ENCODE measurements at places on chromosomes 11 and 22.
A peak's percentile ranks its signal among the peaks of the same experiment; 100 is the strongest.

- no peak for DNase-seq
These were observed 164.5 kb upstream of the POU2AF2 start for GRCh38 chr11:111081021-111081511.

GRCh38 chr22:18022876-18023275, 1.5 kb downstream of the MICAL3 start:
- DNase-seq = no peak

- no peak for DNase-seq
These were observed 1.1 kb downstream of the CD151 start for GRCh38 chr11:833849-834311.

DNA sequence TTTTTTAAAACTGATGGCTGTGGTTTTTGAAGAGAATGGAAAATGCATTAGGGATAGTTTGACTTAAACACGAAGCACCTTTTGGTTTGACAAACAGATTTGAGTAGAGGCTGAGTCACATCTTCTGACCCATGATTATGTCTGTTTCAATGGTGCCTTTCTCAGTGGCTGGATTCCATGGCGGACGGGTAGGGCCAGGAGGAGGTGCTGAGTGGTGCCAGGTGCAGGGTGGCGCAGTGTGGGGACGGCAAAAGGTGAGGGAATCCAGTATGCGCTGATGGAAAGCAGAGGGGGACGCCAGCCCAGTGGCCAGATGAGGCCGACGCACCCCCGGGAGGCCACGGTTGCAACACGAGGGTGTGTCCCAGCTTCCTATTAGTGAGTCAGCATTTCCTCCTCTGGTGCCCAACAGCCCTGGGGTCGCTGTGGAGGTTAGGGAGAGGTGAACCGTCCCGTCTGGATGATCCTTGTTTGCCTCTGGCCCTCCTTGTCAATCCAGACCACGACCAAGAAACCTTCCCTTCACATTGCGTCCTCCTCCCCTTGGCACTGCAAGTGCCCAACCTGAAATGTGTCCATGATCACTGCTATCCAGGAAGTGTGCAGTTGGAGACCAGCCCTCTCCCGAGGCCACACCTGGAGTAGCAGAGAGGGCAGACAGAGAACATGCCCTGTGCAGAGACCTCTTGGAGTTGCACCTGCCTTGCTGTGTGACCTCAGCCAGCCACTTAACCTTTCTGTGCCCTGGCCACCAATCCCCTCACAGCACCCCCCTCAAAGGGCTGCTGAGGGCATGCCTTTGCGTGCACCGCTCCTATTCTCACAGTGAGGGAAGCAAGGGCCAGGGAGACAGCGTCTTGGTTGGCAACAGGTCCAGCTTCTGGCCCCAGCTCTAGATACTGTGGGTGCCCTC, 32.5 kb upstream of the ATXN10 start:
- DNase-seq = peak; percentile 46

GRCh38 chr11:75763846-75764245, 4.7 kb upstream of the DGAT2 start:
- DNase-seq = no peak

GRCh38 chr11:44417731-44418455, 108.0 kb upstream of the ALX4 start:
- DNase-seq = no peak

DNA sequence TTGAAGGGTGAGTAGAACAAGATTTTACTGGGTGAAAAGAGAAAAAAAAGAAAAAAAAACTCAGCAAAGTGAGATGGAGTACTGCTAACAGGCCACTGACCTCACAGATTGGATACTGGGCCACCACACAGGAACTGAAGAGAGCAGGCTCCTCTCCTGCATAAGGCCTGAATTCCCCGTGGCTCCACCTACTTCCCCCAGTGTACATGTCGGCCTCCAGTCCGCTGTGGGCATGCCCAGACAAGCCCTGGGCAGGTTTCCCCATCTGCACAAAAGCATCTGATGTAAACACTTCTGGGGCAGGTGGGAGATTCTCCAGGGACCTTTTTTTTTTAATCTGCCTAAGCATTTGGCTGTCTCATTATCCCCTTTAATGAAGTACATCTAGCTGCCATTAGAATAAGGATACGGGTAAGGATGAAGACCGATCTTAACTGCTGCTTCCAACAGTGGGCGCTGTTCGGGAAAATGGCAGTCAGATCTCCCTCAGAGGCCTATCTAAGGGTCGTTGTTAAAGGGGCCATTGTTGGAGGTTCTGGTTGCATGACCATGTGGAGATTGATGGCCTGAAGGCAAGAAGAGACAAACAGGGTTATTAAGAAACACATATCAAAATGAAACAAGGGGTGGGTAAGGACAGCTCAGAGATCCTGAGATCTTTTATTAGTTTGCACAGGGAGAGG, 48.5 kb downstream of the MS4A13 start:
- no peak for DNase-seq

DNA sequence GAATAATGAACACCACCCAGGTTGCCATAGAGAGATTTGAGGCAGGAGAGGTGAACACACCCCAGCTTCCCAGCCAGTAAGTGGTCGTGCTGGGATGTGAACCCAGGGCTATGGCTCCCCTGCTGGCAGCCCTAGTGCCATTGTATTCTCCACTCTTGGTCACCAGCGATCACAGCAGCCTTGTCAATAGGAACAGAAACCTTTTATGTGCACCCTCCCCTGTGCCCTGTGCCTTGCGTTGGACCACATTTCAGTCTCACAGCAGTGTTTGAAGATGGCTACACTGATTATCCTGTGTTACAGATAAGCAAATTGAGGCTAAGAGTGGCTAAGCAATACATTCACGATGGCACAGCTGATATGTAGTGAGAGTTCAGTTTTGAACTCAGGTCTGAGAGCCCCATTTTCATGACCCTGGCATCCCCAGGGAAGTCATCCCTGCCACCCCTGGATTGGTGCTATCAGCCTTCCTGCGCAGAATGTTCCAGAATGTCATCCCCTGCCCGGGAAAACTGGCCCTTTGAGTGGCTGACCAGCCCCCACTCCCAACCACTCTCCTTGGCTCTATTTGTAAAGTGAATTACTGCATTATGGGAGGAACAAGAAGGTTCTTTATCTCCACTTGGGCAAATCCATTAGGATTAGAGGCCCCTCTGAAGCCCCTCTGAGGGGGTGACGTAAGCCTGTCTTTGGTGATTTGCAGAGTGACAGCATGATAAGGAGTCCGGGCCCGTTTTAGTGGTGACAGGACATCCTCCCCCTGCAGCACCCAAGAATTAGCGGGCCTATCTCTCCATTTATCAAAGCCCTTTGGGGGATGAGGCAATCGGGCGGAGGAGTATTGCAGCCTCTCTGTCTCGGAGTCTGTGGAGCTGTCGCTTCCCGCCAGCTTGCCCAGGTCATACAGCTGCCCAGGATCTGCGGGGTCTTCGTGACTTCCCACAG, 30.9 kb downstream of the SMIM38 start:
- DNase-seq = no peak

GRCh38 chr11:5380740-5381342, 2.8 kb upstream of the OR51M1 start:
- DNase-seq = peak; percentile 35

DNA sequence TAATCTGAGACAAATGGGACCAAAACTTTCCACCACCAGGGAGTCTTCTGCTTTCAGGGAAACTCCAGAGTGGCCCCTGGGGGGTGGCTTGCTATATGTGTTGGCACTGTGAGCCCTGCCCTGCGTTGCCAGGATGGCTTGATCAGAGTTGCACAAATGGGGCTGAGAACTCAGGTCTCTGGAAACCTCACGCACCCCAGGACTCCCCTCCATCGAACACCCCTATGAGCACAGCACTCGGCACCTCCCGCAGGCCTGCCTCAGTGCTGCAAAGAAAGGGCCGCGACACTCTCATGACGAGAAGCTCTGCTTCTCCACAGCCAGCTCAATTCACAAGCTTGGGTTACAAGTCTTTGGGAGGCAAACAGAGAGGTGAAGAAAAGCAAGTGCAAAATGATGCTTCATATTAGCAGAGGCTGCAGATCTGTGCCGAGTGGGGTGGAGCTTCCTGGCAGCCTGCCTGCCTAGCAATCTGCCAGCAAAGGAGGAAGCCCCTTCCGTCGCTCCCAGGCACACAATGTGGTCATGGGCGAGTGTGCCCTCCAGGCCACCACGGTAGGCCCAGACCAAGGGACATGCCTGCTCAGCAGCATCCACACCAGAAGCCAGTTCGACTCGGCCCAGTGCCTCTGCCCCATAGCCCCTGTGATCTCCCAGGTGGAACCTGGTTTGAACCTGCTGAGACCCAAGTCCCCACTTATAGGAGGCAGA, 55.7 kb downstream of the MYH9 start:
- DNase-seq = peak; percentile 79

DNA sequence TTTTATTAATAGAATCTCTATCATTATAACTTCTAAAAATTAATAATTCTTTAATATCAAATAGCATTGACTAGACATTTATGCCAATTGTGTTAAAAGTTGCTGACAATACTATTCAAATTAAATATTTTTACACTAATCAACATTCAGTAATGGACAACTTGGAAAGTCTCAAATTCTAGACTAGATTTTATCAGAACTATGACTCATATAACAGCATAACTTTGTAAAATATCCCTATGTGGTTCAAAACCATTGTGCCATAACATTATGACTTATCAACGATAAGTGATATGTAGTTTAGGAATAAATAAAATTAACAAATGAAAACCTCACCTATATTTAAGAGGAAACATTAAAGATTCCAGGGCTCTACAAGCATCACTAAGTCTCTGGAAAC, 291.8 kb downstream of the SBF2 start:
- no peak for DNase-seq

DNA sequence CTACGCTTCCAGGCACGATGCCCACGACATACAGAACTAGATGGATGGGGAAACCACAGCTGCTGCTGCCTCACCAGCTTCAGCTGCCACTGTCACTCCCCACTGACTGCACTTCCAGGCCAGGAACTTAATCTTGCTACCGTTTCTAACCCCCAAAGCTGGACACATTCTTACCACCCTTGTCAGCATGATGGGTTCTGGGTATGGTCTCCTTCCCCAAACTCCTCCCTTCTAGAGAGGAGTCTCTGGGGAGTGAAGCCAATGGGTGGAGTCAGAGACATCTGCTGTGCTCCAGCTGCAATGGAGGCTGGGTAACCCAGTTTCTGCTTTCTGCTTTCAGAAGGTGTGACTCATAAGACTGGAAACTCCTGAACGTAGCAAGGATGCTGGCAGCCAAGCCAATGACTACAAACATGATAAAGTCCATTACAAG, 87.0 kb upstream of the THY1 start:
- peak; percentile 52 for DNase-seq

GRCh38 chr11:25758145-25758661, 573.7 kb upstream of the ANO3 start:
- no peak for DNase-seq

DNA sequence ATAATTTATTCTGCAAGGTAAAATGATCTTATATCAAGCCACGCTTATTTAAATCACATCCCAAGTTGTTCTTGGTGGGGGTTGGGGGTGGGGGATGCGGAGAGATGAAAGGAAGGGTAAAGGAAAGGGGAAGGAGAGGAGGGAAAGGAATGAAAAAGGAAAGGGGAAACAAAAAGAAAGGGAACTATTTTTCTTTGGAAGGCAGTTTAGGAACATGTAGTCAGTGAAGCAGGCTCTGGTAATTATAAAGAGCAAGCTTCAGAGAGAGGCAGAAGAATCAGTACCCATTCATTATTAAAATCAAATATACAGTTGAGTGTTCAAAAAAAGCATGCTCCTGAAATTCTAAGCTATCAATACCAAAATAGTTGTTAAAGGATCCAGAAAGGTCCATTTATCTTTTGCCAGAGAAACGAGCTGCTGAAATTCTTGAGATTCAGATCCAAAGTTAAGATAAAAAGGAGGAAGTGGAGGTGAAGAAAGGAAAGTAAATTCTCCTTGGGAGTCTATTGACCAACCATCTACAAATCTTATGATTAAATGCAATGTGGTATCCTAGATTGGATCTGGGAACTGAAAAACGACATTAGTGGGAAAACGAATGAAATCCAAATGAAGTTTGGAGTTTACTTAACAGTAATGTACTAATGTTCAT, 107.4 kb downstream of the SGSM3 start:
- no peak for DNase-seq

DNA sequence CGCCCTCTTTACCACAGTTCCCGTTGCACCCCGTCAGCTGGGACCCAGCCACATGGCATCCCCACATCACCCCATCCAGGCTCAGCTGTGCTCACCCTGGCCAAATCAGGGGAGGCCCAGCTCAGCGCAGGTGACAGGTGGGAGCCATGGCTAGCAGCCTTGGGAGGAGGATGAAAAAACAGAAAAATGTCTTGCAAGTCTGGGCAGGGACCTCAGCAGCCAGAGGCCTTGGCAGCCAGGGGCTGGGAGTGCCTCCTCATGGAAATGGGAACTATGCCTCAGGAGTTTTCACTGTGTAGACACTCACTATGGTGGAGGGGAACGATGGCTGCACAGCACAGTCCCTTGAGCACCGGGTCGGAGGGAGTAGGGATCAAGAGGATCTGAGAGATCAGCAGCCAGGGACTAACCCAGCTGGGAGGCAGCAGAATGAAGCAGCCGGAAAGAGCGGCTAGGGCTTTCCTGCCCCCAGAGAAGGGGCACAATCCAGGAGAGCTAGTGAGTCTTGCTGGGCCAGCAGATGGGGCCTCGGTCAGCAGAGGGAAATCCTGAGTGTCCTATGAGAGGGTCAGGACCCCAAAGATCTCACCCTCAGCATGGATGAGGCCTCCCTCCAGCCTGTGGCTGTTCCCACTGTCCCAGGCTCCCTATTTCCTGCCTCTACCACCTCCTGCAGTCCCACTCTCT, 6.2 kb upstream of the FTH1 start:
- DNase-seq = no peak
